CD4-positive, alpha-beta T cell treated with Interleukin-1 beta for 1 hour (primary cell): ENCODE measurements at places on chromosomes 2 and 18.
A peak's percentile ranks its signal among the peaks of the same experiment; 100 is the strongest.

GRCh38 chr2:40226637-40227036 lies 225.3 kb downstream of the SLC8A1 start:
- DNase-seq = no peak

GRCh38 chr2:227308784-227309183 lies 16.3 kb upstream of the MFF start:
- no peak for DNase-seq

- DNase-seq = no peak
These were observed 21.3 kb upstream of the CDC42EP3 start for GRCh38 chr2:37692711-37693110.

DNA sequence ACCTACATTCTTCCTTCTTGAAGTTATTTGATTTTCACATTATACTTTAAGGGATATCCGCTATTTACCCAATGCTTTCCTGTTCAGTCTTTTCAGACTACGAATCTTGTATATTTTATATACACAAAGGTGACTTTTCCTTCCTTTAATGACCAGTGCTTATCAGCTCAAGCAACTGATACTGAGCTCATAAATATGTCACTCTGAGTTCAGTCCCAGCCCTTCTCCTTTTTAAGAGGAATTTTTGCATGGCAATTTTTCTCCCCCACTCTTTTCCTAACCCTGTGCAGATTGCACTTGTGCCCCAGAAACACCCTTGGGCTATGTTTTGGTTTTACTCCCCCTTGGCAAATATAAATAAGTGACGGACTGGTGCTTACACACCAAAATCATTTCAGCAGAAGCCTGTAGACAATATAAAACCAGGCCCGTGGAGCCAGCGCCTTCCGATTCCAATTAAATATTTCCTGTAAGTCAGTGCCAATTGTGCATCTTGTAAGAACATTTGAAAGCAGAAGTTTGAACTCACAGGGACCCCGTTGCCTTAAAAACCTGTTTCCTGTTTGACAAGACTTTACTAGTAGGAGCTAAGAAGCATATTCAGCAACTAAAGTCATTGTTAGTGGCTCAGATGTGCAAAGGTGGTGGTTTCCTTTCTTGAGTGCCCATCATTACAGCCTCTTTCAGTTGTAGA lies 66.3 kb upstream of the GATA6 start:
- DNase-seq = no peak

GRCh38 chr2:26347286-26347865 lies 787 bp upstream of the ADGRF3 start:
- no peak for DNase-seq

GRCh38 chr2:240463274-240463865 lies 27.9 kb downstream of the GPC1 start:
- DNase-seq = no peak

DNA sequence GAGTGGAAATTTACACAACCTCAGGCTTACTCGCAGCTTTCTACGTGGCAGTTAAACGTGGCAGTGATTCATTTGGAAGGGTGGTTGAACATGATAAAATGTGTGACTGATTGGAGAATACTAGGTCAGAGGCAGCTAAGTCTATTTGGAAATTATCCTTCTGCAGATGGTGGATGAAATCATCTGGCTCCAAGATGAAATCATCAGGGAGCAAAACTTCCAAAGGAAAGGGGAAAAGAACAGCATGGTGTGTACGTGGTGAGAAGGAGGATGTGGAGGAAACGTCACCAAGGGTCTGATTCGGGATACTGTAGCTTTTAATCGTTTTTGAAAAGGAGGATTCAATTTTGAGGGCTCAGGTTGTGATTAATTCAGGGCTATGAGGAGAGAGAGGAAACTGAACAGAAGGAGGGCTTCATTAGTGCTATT lies 47.9 kb downstream of the COL3A1 start:
- no peak for DNase-seq

GRCh38 chr2:106195456-106195855 lies 1.4 kb upstream of the UXS1 start:
- no peak for DNase-seq

DNA sequence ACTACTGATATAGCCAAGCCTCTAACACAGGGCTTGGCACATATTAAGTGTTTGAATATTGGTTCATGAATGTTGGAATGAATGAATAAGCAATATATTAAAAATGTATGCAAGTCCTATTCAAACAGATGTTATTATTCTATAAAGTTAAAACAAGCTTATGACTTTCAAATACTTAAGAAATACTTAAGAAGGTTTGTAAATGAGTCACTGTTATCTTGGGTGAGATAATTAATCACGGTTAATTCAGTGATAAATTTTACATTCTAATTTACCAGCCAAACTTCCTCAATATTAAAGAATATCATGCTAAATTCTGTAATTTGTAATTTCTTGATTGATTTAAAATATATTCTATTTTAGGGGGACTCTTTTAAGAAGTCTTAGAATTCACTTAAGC lies 74.8 kb downstream of the RBMS1 start:
- DNase-seq = no peak

DNA sequence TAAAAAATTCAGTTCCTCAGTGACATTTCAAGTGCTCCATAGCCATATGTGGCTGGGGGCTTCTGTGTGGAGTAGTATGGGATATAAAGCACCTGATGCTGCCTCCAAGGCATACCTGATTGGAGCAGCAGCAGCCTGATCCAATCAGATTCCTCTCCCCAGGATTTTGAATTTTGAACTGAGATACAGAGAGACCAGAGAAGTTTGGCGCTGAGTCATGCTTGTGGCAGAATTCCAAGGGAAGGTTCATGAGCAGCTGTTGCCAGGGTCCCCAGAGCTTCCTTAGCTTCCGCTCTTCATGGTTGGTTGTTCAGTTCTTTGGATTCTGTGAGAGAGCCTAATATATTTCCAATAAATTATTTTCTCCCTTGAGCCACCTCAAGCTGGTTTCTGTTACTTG lies 29.0 kb upstream of the CFAP36 start:
- DNase-seq = no peak

DNA sequence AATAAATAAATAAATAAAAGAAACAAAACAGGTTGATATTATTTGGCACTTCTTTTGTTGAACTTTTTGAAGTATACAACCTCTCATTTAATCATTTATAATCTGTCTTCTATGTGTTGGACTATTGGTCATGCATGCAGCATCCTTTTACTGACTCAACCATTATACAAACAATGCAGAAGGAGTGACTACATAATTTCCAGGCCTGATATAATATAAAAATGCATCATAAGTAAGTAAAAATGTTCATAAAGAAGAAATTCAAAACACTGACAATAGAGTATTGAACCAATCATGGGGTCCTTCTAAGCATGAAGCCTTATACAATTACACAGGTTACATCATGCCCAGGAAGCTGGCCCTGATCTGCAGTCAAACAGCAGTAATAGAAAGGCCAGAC lies 141.5 kb upstream of the FN1 start:
- DNase-seq = no peak

GRCh38 chr2:140063356-140063755 lies 1283.2 kb upstream of the NXPH2 start:
- no peak for DNase-seq

DNA sequence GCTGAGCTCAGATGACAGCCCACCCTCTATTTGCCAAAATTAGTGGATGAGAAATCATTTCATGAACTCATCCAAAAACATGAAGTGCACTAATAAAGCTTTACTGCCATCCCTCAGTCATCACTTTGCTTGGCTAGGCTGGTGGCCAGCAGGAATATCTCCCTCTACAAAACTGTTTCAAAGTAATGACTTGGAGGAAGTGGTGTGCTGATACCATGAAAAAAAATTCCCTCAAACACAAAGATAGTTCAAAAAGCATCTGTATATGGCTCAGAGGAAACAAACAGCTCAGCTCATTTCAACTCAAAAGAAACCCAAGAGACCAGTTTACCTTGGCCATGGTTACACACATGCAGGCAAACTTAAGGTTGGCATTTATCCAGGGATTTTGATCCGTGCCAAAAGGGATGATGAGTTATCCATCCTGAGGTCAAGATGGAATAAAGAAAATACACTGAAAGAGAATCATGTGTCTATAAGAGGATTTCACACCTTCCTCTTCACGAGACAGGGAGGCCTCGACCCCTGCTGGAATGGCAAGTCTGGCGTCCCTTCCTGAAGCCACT lies 18.4 kb upstream of the WIPF1 start:
- DNase-seq = no peak

- DNase-seq = no peak
These were observed 103.8 kb upstream of the COPS8 start for GRCh38 chr2:236981701-236982485.

- DNase-seq = no peak
These were observed 504.8 kb upstream of the NRP2 start for GRCh38 chr2:205177546-205177945.

- DNase-seq = no peak
These were observed 33.5 kb upstream of the PXDN start for GRCh38 chr2:1777781-1778180.

GRCh38 chr2:240925191-240925567 lies 19.0 kb downstream of the CROCC2 start:
- no peak for DNase-seq

GRCh38 chr18:55657572-55658331 lies 69.8 kb upstream of the TCF4 start:
- no peak for DNase-seq

- DNase-seq = peak; percentile 15
These were observed 53.3 kb downstream of the ZNF236 start for GRCh38 chr18:76875390-76876325.

GRCh38 chr2:157465554-157465953 lies 21.7 kb upstream of the CYTIP start:
- DNase-seq = no peak

DNA sequence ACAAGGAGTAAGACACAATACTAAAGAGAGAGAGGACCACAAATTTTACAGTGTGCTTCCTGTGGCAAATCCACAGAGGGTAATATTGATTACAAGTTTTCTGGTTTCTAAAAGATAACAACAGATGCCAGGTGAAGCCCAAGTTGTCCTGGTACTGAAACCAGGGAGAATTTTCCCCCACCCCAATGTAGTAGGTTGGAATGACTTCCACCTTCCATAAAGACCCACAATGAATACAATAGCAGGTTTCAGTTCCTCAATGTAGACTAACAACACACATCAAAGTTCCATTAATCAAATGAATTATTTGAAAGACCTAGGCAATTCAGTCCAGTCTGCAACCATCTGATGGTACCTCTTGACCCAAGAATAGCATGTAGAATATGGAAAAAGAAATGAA lies 44.0 kb upstream of the TMEM247 start:
- DNase-seq = no peak

DNA sequence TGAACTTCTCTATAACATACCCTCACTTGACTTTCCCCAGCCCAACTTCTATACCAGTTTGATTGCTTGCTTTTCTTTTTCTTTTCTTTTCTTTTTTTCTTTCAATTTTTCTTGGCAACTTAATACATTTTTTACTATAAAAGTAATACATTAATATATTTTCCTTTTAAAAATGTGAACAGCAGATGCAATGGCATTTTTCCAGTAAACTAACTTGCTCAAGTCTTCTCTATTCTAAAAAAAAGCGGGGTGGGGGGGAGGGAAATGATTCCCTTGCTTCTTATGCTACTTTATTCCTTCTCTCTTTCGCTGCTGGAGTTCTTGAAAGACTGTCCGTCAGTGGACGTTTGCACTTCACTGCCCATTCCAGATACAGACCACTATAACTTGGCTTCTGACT lies 70.5 kb downstream of the RBMS1 start:
- no peak for DNase-seq

- no peak for DNase-seq
These were observed 261.3 kb upstream of the MEIS1 start for GRCh38 chr2:66173645-66174044.

GRCh38 chr2:127320586-127321275 lies 26.8 kb upstream of the ERCC3 start:
- no peak for DNase-seq

GRCh38 chr2:66865161-66865560 lies 430.2 kb downstream of the MEIS1 start:
- no peak for DNase-seq

DNA sequence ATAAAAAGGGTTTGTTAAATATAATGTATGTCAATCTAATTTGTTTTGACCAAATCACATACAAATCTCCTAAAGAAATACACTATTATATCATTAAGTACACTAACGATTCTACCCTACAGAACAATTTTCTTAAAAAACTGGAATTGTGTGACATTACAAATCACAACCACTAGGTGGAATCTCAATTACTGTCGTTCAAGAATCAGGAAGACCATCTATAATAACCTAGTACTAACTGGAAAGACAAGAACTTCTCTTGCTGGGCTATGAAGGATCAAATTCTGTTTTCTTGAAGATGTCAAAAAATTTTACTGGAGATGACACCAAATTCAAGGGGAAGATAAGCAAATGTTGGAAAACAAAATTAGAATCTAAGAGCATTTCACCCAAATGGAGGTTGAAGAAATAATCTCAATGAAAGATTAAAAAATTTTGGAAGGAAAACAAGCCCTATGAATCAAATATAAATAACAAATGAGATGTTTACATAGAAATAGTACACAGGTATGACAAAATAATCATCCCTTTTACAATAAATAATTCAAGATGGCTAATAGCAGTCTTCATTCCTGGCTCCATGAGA lies 110.9 kb downstream of the STK39 start:
- no peak for DNase-seq

DNA sequence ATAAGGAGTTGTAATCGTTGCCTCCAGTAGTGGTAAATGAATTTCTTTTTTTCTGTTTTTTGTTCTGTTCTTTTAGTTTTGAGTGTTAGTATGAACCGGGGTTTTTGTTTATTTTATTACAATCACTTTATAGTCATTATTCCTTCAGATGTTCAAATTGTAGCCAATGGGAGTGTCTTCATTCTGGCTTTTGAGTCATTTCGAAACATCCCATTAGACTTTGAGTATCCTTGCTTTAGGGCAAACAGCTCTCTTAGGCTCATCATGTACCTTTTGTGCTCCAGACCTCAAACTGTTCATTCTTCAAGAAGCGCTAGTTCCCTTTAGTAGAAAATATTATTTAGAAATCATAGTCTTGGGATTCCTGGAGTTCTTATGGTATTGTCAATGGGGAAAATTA lies 54.2 kb upstream of the PAX3 start:
- DNase-seq = no peak

DNA sequence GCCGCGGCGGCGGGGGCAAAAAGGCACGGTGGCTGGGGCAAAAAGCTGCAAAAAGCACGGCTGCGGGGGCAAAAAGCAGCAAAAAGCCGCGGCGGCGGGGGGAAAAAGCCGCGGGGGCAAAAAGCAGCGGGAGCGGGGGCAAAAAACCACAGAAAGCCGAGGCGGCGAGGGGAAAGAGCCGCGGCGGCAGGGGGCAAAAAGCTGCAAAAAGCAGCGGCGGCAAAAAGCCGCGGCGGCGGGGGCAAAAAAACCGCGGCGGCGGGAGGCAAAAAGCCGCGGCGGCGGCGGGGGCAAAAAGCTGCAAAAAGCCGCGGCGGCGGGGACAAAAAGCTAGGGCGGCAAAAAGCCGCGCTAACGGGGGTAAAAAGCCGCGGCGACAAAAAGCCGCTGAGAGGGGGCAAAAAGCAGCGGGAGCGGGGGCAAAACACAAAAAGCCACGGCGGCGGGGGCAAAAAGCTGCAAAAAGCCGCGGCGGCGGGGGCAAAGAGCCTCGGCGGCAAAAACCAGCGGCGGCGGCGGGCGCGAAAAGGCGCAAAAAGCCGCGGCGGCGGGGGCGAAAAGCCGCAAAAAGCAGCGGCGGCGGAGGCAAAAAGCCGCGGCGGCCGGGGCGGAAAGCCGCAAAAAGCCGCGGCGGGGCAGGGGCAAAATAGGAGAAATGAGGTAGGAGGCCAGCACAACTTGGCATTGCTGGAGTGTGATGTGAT lies 123.4 kb downstream of the ANKRD30BL start:
- no peak for DNase-seq
